Uterus (tissue), 4 donors: ENCODE measurements at places on chromosomes 5 and 9. TPM values are rescaled to one million over a fixed set of nuclear protein-coding genes. Genes with fewer than 3 reads are reported as not detected.

GRCh38 chr5:180170106-180170809 is 38.8 kb downstream of the RASGEF1C start:
- no peaks in the 10 kb centered on the region for H3K27me3 ChIP-seq
- no peak overlapping the region for H3K4me3 ChIP-seq
- no peaks in the 10 kb centered on the region for H3K36me3 ChIP-seq
- H3K27ac ChIP-seq: no peak overlapping the region
- no peaks in the 10 kb centered on the region for H3K4me1 ChIP-seq
- no peak for DNase-seq

DNA sequence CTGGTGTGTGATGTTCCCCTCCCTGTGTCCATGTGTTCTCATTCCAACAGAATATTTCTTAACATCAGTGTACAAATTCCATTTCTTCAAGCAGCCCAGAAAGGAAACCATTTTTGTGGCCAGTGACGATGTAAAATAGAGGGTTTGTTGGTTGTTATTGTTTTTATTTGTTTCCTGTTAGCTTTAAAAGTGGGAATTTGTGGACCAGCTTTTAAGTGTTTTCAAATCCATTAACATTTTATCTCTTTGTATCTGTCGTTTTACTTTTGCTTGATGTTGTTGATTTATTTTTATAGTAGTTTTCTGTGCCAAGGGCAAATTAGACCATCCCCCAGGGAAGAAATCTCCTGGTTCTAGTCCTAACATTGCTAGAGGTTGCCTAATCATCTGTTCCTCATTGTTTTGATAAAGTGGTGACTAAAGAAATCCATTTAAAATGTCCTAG is 100.0 kb downstream of the GDNF start:
- H3K27ac ChIP-seq: peak overlapping the region; percentile 55
- H3K4me3 ChIP-seq: no peak overlapping the region
- DNase-seq: no peak
- peaks cover 6% of the 10 kb centered on the region for H3K4me1 ChIP-seq
- H3K27me3 ChIP-seq: no peaks in the 10 kb centered on the region
- H3K36me3 ChIP-seq: no peaks in the 10 kb centered on the region

DNA sequence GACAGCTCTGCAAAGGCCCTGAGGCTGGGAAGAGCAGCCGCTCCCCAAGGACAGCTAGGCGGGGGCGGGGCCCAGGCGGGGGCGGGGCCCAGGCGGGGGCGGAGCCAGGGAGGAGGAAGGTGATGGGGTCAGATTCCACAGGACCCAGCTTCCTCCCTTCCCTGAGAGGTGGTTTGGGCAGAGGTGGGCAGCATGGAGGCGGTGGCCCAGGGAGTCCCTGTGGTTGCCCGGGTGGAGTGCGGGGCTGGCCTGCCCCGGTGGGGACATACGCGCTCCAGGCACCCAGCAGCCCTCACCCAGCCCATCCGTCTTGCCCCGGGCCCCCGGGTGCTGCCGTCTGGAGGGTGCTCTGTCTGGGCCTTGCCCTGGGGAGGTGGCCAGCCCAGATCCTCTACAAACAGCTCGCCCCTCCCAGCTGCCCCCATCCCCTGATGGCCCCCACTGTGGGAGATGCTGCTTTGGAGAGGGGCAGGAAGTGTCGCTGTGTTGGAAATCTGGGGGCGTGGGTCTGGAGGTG is 11.0 kb upstream of the RNU6ATAC start:
- H3K36me3 ChIP-seq: no peaks in the 10 kb centered on the region
- H3K4me1 ChIP-seq: no peaks in the 10 kb centered on the region
- no peaks in the 10 kb centered on the region for H3K27me3 ChIP-seq
- no peak for DNase-seq
- H3K4me3 ChIP-seq: no peak overlapping the region

GRCh38 chr9:30630459-30630858 is 1754.0 kb upstream of the ACO1 start:
- no peak for DNase-seq
- no peaks in the 10 kb centered on the region for H3K36me3 ChIP-seq
- no peak overlapping the region for H3K27ac ChIP-seq
- no peak overlapping the region for H3K4me3 ChIP-seq
- H3K27me3 ChIP-seq: no peaks in the 10 kb centered on the region
- no peaks in the 10 kb centered on the region for H3K4me1 ChIP-seq

- no peaks in the 10 kb centered on the region for H3K27me3 ChIP-seq
- H3K27ac ChIP-seq: no peak overlapping the region
- no peak overlapping the region for H3K4me3 ChIP-seq
- H3K4me1 ChIP-seq: no peaks in the 10 kb centered on the region
- no peaks in the 10 kb centered on the region for H3K36me3 ChIP-seq
Measured at GRCh38 chr9:95670122-95670521, 153.4 kb upstream of the PTCH1 start.

GRCh38 chr5:87877495-87877894 is 391.1 kb downstream of the TMEM161B start:
- no peak overlapping the region for H3K27ac ChIP-seq
- no peaks in the 10 kb centered on the region for H3K36me3 ChIP-seq
- H3K4me3 ChIP-seq: no peak overlapping the region
- no peaks in the 10 kb centered on the region for H3K4me1 ChIP-seq

DNA sequence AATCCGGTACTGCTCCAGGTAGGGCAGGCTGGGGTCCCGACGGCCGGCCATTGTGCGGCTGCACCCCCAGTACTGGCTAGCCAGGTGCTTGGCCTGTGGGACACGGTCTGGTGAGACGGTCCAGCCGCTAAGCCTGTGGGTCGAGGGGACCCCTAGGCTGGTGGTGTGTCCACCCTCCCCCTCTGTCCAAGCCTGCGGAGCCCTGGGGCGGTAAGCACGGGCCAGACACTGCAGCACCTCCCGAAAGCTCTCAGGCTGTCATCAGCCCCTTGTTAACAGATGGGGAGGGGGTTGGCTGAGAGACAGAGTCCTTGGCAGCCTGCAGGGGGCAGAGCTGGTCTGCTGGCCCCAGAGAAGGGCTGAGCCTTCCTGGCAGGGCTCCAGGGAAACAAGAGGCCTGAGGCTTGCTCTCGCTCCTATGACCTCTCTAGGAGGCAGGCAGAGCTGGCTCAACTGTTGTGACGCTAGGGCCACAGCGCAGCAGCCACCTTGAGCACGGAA is 11.8 kb upstream of the MRNIP start:
- no peaks in the 10 kb centered on the region for H3K4me1 ChIP-seq
- H3K4me3 ChIP-seq: no peak overlapping the region
- no peak overlapping the region for H3K27ac ChIP-seq
- no peaks in the 10 kb centered on the region for H3K36me3 ChIP-seq

GRCh38 chr5:178590141-178590923 is at the start of gene COL23A1:
Gene COL23A1 (minus strand): TSS chr5:178590393.
- DNase-seq: peak; percentile 30
- no peaks in the 10 kb centered on the region for H3K36me3 ChIP-seq
- peak within 1 kb of the TSS; percentile 15 for H3K4me3 ChIP-seq
- no peaks in the 10 kb centered on the region for H3K4me1 ChIP-seq
- H3K27ac ChIP-seq: no peak within 1 kb of the TSS
- no peaks in the 10 kb centered on the region for H3K27me3 ChIP-seq

DNA sequence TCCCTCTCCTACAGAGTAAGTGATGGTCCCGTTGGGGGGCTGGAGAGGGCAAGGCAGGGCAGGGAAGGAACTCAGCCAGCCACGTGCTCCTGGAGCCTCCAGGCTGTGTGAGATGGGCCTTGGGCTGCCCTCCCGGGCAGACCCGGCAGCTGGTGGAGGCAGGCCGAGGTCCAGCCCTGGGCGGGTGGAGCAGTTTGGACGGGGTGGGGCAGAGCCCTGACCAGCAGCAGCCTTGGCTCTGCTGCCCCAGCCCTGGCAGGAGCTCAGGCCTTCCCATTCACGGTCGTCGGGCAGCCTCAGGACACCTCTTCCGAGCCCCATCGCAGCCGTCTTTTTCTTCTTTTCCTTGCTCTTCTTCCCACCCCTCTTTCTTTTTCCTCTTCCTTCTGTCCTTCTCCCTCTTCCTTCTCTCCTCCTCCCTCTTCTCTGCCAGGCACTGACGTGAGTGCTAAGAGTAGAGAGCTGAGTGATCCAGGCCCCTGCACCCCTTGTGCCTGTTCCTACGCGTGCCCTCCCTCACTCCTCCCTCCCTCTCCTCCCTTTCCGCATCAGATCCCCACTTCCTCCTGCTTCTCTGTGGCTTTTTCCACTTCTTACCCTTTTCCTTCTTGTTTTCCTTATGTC is 42.8 kb downstream of the AMBP start:
- DNase-seq: no peak
- no peaks in the 10 kb centered on the region for H3K36me3 ChIP-seq
- H3K27me3 ChIP-seq: no peaks in the 10 kb centered on the region
- H3K27ac ChIP-seq: no peak overlapping the region
- H3K4me3 ChIP-seq: no peak overlapping the region

GRCh38 chr9:137918331-137919094 is 40.9 kb downstream of the CACNA1B start:
- no peaks in the 10 kb centered on the region for H3K4me1 ChIP-seq
- H3K36me3 ChIP-seq: no peaks in the 10 kb centered on the region
- no peaks in the 10 kb centered on the region for H3K27me3 ChIP-seq
- DNase-seq: no peak
- no peak overlapping the region for H3K27ac ChIP-seq
- no peak overlapping the region for H3K4me3 ChIP-seq

DNA sequence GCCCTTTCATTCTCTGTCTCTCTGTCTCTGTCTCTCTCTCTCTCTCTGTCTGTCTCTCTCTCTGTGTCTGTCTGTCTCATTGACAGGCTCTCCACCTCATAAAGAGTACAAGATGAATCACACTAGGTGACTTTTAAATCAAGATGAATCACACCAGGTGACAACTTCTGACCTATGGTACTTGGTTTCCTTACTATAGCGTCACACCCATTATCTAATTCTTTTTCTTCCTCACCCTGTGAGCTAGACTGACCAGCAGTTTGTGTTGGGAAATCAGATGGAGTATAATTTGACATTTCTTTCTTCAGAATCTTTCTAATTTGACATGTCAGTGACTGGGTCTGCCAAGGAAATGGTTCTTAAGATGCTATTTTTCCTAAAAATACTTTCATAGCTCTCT is 232.9 kb downstream of the ARRDC3 start:
- H3K27me3 ChIP-seq: no peaks in the 10 kb centered on the region
- H3K36me3 ChIP-seq: no peaks in the 10 kb centered on the region
- no peak overlapping the region for H3K4me3 ChIP-seq
- DNase-seq: no peak
- no peak overlapping the region for H3K27ac ChIP-seq
- H3K4me1 ChIP-seq: no peaks in the 10 kb centered on the region

DNA sequence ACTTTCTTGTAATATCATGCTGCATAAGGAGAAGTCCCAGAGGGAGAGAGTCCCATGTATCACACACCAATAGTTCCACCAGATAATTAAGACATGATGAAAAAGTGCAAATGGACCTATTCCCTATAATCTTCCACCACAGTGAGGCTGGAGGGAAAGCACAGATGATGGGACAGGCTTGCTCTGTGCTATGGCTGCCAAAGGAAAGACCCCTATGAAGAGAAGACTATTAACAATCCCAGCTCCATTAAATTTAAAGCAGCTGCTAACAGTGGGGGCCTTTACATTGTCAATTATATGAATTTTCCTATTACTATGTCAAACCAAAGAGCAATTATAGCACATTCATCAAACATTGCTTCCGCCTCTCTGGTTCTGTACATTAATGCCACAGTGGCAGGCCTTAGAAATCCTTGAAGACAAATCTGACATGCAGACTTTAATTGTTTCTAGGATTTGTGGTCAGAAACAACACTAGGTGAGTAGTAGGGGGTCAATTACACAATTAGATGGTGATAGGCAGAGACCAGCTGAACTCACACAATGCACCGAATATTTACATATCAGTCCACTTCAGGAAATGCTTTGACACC is 551.3 kb downstream of the TLE1 start:
- H3K36me3 ChIP-seq: no peaks in the 10 kb centered on the region
- no peak overlapping the region for H3K27ac ChIP-seq
- no peak for DNase-seq
- no peak overlapping the region for H3K4me3 ChIP-seq

GRCh38 chr5:67974471-67974870 is 241.1 kb upstream of the PIK3R1 start:
- H3K27me3 ChIP-seq: no peaks in the 10 kb centered on the region
- DNase-seq: no peak
- H3K27ac ChIP-seq: no peak overlapping the region
- H3K4me1 ChIP-seq: peaks cover 4% of the 10 kb centered on the region
- H3K36me3 ChIP-seq: no peaks in the 10 kb centered on the region

NSG2 gene
- total RNA-seq: not detected

CAVIN4 gene
- not detected for total RNA-seq

ERAP2 gene
- total RNA-seq: 20.3 TPM

TXNDC15 gene
- 53.5 TPM for total RNA-seq
